ENCODE measurements at places on chromosomes 12 and 14.

GRCh38 chr12:52081263-52081733 is 1.8 kb downstream of the SMIM41 start:
- DNase-seq = peak; percentile 96

DNA sequence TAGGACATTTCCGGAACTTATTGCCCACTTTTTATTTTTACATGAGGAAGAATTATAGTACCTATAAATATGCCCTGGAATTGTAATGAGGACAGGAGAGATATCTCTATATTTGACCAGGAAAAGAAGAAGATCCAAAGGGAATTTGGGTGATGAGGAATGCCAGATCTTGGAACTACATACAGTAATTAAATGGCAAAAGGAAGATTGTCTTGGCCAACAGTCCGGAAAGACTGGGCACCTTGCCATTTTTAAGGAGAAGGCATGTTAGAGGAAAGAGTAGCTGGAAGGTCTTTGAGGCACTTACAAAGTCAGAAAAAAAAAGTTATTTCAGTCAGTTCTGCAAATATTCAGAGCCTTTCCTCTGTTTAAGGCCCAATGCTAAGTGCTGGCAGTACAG is 616.4 kb downstream of the MED13L start:
- no peak for DNase-seq

- no peak for DNase-seq
These were observed 9.4 kb upstream of the TCHP start for GRCh38 chr12:109890620-109891170.

- no peak for DNase-seq
These were observed 140.0 kb upstream of the FKBP4 start for GRCh38 chr12:2654741-2655140.

- DNase-seq = no peak
These were observed 21.4 kb downstream of the TMEM132C start for GRCh38 chr12:128288357-128288756.

DNA sequence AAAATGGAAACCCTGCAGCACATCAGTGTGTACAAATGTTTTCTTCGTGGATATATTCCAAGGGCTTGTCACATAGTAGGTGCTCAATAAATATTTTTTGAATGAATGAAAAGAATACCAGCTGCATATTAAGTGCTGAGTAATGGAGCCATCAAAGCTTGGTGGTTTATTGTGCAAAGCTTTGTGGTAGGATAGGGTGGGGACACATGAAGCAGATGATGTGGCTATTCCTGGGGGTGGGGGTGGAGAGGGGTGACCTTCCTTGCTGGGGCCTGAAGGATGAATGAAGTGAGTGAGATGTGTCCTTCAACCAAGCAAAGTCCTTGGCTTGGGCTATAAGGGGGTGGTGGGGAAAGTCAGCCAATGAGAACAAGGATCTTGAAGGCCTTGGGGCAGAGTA is 4.3 kb upstream of the KRT81 start:
- DNase-seq = no peak

DNA sequence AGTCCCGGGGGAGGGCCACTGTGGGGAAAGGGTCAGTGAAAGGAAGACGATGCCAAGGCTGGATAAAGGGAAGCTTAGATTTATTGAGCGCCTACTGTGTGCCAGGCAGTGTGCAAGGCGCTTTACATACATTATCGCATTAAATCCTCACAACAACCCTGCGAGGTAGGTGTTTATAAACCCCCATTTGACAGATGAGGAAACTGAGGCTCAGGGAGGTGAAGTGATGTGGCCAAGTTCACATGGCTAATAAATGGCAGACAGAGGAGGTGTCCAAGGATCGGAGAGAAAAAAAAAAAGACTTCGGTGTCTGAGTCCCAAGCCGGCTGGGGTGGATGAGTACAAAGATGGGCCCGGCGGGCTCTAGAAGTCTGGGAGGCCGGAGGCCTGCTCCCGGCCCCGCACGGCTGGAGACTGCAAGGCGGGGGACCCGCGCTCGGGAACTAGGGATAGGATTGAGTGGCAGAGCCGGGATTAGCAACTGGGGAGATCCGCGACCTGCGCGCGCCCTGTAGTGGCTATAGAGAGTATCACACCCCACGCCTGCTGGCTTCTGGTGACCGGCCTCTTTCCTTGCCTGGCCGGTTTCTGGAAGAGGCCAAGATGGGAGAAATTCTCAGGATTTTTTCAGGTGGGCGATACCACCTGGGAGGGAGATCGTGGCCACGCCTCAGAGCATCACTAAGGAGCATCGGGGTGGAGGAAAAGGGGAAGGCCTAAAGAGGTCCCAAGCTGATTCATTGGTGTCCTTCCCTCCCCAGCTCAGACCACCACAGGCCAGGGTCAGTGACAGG is 3.9 kb downstream of the DDN start:
- DNase-seq = peak; percentile 82

DNA sequence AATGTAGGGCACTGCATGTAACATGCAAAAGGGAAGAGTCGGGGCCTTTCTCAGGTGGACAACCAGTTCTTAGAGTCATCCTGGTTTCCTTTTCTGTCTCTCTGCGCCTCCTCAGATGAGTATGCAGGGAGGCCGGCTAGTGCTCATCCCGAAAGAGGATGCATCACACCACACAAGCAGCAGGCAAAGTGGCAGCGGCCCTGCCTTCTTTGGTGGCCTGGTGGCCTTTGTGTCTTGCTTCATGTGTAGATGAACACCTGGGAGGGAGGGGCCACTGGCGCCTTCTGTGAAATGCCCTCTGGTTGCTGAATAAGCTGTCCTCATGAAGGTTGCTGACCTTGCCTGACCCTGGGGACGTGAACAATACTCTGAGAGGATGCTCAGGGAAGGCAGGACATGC is 18.0 kb downstream of the SLC24A4 start:
- no peak for DNase-seq

GRCh38 chr14:70856851-70857495 is 47.7 kb upstream of the MAP3K9 start:
- DNase-seq = no peak

GRCh38 chr14:53949201-53949600 is 7.4 kb downstream of the BMP4 start:
- no peak for DNase-seq

DNA sequence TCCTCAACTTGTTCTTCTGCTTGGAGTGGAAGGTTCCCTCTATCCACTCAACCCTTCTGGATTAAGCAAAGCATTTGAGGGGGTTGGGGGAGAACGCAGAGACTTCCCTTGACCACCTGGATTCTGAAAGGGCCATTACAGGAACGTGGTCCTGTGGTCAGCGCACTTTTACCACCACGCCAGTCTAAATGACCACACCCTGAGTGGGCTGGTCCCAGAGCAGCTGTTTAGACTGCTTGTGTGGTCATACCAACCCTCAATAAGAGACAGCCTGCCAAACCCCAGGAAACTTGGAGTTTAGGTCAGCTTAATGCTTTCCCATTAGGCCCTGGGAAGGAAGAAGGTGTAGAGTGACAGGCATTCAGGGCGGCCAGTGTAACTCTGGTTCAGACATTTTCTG is 165.5 kb upstream of the ATP2B1 start:
- no peak for DNase-seq

- DNase-seq = no peak
These were observed 263.9 kb upstream of the RGS6 start for GRCh38 chr14:71668186-71668912.

GRCh38 chr14:96934638-96935330 is 137.6 kb downstream of the VRK1 start:
- DNase-seq = no peak

DNA sequence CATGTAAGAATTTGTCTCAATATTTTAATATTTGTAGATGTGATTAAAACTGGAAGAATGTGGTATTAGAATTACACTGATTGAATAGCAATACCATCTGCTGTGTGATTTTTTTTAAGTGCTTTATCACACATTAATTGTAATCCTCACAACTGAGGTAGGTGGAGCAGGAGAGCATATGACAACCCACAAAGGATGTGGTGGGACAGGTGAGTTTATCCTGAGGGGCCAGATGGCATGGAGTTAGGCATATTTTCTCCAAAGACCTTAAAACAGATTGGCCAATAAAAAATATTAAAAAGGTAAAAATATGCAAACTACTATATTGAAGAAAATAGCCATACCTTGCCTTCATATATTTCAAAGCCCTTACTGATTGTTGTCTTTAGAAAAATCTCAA is 7.8 kb downstream of the LRRC10 start:
- DNase-seq = no peak

DNA sequence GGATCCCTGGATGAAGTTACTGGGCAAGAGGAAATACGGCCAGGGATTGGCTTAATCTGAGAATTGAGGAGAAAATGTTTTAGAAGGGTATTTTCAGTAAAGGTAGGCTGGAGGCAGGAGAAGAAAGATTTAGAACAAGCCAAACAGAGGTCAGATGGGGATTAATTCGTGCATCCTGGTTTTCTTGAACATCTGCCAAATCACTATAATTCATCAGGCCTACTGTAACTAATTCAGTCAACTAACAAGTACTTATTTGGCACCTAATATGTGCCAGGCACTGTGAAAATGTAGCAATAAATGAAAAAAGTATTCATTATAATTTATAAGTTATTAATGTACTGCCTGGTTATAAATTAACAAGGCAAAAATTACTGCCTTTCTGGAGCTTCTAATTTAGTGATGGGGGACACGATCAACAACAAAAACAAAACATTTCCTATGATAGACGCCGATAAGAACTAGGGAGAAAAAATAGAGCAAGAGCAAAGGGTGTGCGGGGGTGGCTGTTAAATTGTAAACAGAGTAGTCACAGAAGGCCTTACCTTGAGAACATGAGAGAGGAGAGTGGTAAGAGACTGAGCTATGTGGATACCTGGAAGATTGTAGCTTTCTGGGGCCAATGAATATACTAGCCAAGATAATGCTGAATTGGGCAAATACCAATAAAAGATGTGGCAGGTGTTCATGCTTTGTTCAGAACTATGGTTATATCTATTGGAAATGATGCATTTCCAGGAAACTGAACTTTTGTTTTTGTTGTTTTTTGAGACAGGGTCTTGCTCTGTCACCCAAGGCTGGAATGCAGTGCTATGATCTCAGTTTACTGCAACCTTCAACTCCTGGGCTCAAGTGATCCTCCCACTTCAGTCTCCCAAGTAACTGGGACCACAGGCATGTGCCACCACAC is 34.0 kb downstream of the DUSP16 start:
- no peak for DNase-seq

DNA sequence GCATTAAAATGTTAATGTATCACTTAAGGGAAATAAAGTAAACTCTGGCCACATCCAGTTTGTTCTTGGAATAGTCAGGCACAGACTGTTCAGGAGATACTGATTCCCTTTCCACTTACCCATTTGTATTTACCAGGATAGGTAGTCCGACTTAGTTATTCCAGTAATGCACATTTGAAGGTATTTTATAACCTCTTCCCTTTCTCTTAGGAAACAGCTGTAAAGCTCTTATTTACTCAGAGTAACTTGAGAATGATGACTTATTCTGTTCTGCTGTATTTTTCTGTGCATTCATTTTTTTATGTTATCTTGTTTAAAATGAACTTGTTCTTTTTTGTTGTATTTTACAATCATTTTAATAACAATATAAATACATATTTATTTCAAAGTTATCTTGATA is 78.0 kb downstream of the METTL25 start:
- DNase-seq = no peak

- no peak for DNase-seq
These were observed 50.0 kb upstream of the GPATCH2L start for GRCh38 chr14:76101391-76102379.

- no peak for DNase-seq
These were observed 20.6 kb downstream of the CNIH1 start for GRCh38 chr14:54420478-54421142.
